ENCODE measurements at places on chromosomes 4 and X. TPM values are rescaled to one million over a fixed set of nuclear protein-coding genes. Genes with fewer than 3 reads are reported as not detected.

- DNase-seq = no peak
Measured at GRCh38 chr4:7173841-7174449, 18.4 kb upstream of the SORCS2 start.

- DNase-seq = no peak
Measured at GRCh38 chrX:72052415-72053090, 79.2 kb downstream of the RTL5 start.

- DNase-seq = no peak
Measured at GRCh38 chr4:8076023-8076422, 82.6 kb downstream of the ABLIM2 start.

DNA sequence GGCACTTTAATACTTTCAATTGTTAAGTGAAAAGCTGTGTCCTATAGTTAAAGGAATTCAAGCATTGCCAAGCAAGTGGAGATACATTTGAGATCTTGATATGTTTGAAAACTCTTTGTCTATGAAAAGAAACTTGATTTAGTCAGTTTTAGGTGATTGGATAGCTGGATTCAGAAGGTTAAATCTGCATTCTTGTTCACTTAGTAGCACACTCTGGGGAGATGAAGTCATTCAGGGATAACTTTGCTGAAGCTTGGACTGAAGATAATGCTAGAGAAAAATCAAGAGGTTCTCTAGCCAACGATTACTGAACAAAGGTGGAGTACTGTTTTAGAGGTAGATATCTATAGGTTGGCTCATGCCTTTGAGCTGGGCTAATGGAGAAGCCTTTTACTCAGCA, 90.6 kb downstream of the DCAF8L2 start:
- no peak for DNase-seq

GRCh38 chr4:94827481-94828110, 69.8 kb downstream of the BMPR1B start:
- no peak for DNase-seq

DNA sequence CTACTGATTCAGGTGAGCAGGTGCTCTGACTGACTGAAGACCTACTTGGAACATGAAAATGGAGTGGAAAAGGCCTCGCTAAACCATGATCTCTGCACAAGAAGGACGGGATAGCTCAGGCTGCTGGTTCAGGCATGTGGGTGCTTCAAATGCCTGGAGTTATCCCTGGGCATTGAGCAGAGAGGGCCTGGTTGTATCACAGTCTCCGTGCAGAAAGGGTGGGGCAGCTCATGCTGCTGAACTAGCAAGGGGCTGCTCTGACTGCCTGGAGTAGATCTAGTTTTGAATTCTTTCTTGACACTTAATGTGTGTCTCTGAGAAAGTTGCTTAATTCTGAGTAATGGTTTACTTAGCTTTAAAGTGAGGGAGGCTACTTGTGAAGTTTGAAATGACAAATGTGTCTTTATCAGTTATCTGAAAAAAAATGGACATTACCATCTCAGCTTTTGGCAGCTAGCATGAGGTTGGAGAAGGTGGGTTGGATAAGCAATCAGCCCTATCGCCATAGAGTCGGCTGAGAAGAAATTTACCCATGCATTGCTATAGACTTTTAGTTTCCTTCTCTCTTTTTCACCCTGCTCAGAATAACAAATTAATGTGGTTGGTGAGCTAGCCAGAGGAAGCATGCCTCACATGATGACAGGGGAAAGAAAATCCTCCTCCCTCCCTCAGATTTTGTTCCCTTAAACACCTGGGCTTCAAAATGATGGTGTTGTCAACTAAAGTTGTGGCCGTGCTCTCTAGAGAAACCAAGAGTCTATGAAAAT, 832.4 kb downstream of the STIM2 start:
- DNase-seq = no peak

Gene ZNF674
- total RNA-seq = 15.6 TPM
